ENCODE measurements at places on chromosomes 16 and 17.

GRCh38 chr16:86984991-86985647, 332.1 kb downstream of the C16orf95 start:
- DNase-seq = no peak

DNA sequence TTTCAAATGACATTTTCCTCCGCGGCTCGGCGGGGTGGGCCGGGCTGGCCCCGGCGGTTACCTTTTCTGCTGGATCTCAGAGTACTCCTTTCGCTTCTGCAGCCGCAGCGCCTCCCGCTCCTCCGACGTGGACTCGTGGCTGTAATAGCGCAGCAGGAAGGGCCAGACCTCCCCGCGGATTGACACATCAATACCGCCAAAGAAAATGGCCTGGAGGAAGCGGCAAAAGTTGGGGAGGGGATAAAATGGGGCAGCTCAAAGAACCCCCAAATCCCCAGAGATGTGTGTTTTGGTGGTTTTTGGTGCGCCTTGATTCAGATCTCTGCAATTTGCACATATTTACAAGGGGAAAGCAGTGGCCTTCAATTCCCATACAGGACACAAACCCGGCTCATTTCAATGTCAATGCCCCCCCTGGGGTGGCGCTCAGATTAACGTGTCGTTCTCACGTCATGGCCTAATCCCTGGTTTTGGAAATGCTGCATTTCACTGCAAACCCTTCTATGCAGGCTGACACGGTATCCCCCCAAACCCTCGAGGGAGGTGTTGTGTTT, 85.9 kb downstream of the TBC1D16 start:
- DNase-seq = no peak

DNA sequence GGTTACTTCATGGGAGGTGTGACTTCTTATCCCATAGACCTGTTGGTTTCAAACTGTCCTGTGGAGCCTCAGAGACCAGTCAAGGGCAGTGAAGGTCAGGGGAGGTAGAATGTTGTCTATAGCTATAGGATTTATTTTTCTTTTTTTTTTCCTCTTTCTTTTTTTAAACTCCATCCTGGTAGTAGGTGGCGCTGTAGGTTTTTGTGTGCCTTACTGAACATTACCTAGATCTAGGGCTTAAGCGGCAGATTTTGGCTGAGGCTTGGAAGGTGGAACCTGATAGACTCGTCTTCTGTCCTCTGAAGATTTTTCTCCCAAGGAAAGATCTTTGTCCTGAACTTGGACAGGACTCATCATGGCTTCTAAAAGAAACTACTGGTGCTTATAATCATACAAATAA, 8.2 kb upstream of the LASP1NB start:
- DNase-seq = no peak

GRCh38 chr16:67910158-67910557, 17.1 kb downstream of the PSKH1 start:
- no peak for DNase-seq

DNA sequence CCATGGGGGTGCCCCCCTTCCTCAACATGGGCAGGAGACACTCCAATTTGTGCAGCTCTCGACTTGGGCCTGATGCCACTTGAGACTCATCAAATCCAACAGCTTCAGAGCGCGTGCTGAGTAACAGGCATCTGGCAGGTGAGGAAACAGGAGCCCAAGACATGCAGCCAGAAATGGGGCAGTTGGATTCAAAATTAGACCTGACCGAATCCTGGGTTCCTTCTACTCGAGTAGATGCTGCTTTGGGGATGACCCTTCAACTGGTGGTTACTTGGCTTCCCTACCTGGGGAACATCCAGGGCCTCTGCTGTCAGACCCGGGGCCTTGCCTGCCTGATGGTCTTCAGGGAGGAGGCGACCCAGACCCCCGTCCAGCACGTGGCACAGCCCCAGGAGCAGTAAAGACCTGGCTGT, 488 bp upstream of the NTN3 start:
- DNase-seq = no peak

DNA sequence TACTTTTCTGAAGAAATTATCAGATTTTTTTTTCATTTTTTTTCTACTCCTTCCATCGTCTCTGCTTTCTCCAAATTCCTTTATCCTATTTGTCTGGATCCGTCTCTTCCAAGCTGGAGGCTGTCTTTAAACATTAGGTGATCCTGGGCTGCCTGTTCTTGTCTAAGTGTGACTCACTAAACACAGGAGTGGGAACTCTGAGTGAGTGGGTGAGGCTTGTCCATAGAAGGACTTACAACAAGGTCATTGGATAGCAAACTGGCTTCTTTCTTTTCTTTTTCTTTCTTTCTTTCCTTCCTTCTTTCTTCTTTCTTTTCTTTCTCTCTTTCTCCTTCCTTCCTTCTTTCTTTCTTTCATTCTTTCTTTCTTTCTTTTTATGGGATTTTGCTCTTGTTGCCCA, 18.2 kb downstream of the ALOX15 start:
- no peak for DNase-seq

GRCh38 chr16:13982451-13982850, 62.5 kb downstream of the ERCC4 start:
- DNase-seq = no peak

DNA sequence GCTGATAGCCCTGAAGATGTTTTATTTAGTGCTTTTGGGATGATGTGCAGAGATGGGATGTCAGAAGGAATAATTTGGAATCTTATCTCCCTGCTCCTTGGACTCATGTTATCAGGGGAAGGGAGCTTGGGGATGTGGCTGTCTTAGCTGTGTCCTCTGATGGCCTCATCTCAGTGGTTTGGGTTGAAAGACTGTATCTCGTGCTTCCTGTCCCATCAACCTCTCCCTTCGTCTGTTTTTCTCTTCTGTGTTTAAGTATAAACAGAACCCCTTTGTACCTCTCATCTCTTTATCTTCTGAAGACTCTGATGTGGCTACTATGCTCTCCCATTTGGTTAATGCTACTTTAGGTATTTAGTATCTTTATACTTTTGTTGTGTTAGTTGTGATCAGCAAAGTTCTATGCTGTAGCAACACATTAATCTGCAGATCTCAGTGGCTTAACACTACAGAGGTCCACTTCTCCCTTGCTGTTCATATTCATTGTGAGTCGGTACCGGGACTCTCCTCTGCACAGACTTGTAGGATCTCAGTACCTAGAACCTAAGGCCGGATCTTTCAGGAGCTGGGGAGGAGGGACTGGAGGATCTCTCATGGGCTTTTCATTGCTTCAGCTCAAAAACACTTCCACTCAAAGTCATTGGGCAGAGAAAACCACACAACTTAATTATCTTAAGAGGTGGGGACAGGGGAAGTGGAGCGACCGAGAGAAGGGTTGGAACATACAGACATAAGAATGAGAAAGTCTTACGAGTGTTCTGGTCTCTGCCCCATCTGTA, 28.8 kb downstream of the PRKCA start:
- DNase-seq = peak; percentile 10

DNA sequence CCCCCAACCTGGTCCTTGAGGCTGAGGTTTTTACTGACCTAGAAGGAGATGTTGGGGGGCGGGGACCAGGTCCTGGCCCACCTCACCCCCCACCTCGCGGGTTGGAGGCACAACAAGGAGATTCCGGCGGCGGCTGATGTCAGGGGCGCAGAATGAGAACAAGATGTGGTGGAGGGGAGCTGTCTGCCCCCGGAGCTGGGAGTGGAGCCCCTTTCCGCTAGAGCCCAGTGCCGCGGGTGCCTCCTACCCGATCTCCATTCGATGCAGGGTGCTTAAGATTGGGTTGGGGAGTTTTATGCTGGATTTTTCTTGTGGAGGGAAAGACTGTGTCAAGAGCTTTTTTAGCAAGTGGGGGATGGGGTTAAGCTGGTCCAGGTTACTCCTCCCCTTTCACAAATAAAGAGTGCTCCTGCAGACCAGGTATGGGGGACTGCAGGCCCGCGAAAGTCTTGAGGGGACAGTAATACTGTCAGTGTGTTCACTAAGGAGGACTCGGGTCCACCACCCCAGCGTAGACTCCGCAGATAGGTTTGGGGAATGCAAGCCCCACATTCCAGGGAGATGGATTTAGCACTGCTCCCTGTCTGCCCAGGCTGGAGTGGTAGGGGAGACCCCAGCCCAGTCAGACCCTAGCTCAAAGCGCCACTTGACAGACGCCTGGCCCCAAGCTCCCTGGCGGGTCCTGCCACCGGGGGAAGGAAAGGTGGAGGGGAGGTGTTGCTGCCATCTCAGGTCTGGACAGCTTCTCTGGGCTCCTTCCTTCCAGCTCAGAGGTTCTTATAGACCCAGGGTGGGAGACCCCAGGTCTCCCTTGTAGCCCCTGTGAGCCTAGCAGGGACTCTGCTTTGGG, 2.0 kb downstream of the CACNA1G start:
- DNase-seq = no peak

DNA sequence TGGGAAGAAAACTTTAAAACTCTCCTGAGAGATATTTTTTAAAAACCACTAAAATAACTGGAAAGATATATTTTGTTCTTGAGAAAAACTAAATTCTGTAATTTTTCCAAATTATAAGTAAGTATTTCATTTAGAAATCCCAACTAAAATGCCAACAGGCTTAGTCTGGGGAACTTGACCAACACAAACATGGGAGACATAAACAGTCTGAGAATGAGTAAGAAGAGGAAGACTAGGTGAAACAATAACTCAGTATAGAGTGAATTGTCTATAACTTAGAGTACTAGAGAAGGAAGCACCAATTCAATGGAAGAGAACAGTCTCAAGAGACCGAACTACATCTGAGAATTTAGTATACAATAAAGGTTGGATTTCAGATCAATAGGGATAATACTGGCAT, 2.9 kb downstream of the CMTM1 start:
- no peak for DNase-seq

GRCh38 chr17:2542456-2542855, 30.8 kb upstream of the METTL16 start:
- DNase-seq = no peak
